ENCODE measurements at places on chromosomes 4 and X.

- DNase-seq, result no peak
Measured at GRCh38 chr4:87060957-87061356, 126.1 kb downstream of the AFF1 start.

DNA sequence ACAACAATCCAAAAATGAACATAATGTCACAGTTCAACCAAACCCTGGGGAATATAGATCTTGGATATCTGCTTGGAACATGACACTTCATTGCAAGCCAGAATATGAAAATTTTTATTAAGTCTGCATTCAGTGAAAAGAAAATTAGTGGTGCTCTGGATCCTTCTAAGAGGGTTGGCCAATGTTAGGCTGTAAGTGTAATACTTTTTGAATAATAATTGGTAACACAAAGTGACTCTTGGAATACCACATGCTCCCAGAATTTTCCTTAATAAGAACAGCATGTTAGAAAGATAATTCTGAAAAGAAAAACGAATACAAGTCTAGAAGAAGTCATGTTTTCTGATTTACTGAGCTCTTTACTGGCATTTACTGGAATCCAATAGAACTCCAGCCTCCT is 175.8 kb downstream of the RASL11B start:
- DNase-seq, result no peak

GRCh38 chr4:150722908-150723362 is 141.0 kb downstream of the MAB21L2 start:
- no peak for DNase-seq

- DNase-seq, result no peak
Measured at GRCh38 chrX:33339219-33339618, 127.9 kb upstream of the DMD start.

- DNase-seq, result no peak
Measured at GRCh38 chr4:87009095-87009648, 74.4 kb downstream of the AFF1 start.

DNA sequence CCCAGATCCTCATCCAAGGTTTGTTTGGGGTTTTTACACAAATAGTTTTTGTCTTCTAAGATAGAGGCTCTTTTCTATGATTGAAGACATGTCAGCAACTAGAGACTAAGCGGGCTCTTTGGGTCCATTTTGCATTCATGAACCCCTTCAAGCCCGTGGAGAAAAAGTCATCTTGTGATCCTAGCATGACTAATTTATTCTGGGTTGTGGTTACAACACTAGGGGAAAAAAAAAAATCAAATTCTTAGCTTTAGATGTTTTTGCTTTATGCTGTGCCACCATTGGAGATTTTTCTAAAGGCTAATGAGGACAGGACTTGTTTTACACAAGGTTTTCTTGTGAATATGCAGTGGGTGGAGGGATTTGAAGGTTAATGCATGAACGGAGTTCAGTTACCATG is 440.0 kb downstream of the PCDH7 start:
- no peak for DNase-seq

DNA sequence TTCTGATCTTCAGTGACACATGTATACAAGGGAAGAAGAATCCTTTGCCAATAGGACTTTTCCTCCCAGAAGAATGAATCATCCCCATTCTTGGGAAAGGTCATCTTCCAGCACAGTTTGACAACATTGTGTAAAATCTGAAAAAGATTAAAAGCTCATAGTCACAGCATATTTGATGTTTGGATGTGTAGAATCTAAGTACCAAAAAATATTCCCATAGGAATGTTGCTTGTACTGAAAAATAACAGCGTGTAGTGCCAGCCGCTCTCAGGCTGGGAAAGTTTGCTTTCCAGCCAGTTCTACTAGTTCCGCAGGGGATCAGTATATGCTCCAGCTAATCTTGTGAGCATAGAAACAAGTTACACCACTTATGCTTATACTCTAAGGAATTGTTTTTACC is 74.7 kb upstream of the IL13RA1 start:
- DNase-seq, result no peak
